ENCODE measurements at places on chromosomes 3 and 15. TPM values are rescaled to one million over a fixed set of nuclear protein-coding genes. Genes with fewer than 3 reads are reported as not detected.

ERICH6 gene
- not detected for total RNA-seq

CYP1A2 gene
- not detected for total RNA-seq

LRRC2 gene
- 0.10 TPM for total RNA-seq

GOLGA6L7 gene
- not detected for total RNA-seq

ACAN gene
- total RNA-seq, result under 0.01 TPM

ITIH4 gene
- 0.96 TPM for total RNA-seq

CEP152 gene
- total RNA-seq, result 3.9 TPM

DISP2 gene
- total RNA-seq, result under 0.01 TPM

ZIC4 gene
- total RNA-seq, result under 0.01 TPM

HTR3E gene
- total RNA-seq, result not detected

ABTB1 gene
- 3.3 TPM for total RNA-seq

MST1R gene
- total RNA-seq, result 0.33 TPM

TP63 gene
- not detected for total RNA-seq

AGBL1 gene
- total RNA-seq, result under 0.01 TPM
